ENCODE measurements at places on chromosomes 13 and 19.

GRCh38 chr19:50837300-50837699 lies 3.9 kb upstream of the KLK15 start:
- DNase-seq, result no peak

DNA sequence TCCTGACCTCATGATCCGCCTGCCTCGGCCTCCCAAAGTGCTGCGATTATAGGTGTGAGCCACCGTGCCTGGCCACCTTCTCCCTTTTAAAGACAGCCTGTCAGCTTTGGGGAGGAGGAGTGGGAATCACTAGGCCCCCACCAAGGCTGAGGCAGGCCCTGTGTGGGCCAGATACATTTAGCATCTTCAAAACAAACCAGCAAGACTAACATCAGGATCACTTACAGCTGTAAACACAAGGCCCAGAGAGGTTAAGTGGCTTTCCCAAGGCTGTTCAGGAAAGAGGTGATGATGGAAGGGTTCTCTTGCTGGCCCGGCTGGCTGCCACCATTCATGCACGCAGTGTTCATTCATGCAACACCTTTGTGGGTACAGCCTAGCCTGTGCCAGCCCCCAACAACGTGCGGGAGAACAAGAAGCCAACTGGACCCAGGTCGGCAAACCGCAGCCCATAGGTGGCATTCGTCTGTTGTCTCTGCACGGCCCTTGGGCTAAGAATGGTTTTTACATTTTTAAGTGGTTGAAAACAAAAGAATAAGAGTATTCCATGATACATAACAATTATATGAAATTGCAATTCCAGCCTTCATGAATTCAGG lies 23.0 kb downstream of the IER2 start:
- DNase-seq, result no peak

DNA sequence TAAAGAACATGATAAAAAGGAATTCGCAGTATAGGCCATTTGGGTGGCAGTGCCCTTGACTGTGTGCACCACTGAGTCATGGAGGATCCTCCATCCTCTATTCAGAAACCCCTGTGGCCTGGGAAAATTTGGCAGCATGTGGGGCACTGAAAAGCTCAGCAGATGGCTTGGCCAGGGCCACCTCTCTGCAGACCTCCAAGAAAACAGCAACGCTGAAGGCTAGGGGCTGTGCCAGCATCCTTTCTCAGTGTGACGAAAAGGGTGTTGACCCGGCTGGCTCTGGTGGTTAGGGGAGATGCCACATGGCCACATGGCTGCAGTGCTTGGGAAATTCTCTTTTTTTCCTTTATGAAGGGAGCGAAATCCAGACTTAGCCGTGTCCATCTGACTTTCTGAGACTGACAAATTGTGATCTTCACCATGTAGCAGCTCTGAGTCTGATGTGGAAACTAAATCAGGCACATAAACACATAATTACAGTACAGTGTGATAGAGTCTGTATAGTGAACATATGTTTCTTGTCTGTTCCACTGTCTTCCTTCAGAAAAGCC lies 178.0 kb downstream of the KCTD12 start:
- no peak for DNase-seq

- no peak for DNase-seq
Observed at GRCh38 chr19:35044317-35045117, 3.0 kb downstream of the HPN start.

GRCh38 chr13:37966266-37966665 lies 96.7 kb upstream of the TRPC4 start:
- no peak for DNase-seq

DNA sequence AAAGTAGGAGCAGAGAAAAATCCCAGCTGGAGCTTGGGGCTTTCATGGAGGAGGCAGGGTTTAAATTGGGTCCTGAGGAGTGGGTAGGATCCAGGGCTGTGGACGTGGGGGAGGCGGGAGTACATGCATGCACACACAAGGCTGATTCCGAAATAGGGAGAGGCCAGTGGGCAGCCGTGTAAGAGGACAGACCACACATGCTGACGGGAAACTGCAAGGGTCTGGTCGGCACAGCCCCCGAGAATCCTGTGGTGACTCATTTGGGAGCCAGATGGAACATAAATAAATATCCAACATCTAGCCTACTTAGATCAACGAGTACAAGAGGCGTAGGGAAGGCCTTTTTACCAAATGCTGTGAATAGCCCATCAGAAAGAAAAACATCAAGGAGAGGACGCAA lies 216.3 kb upstream of the ZNF507 start:
- DNase-seq, result no peak

- no peak for DNase-seq
Observed at GRCh38 chr19:18476507-18477041, 38.6 kb upstream of the ISYNA1 start.

- DNase-seq, result no peak
Observed at GRCh38 chr19:13762635-13763235, 1.6 kb upstream of the MRI1 start.

DNA sequence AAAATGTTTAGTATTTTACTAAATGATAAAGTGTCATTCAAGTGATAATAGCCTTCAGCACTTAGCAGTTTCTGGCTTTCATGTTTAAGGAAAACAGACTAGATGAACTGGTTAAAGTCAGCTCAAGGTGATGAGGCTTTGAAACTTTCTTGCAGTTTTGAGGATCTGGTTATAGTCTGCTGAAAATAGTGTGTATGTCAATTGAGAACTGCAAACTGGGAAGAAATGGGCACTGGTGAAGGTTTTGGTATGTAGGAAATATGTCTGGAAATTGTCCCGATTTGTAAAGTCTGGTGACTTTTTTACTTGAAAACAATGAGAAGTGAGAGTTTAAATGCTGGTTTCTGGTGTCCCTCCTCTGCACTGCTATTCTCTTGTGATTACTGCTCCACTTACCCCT lies 36.8 kb upstream of the SOX21 start:
- no peak for DNase-seq

DNA sequence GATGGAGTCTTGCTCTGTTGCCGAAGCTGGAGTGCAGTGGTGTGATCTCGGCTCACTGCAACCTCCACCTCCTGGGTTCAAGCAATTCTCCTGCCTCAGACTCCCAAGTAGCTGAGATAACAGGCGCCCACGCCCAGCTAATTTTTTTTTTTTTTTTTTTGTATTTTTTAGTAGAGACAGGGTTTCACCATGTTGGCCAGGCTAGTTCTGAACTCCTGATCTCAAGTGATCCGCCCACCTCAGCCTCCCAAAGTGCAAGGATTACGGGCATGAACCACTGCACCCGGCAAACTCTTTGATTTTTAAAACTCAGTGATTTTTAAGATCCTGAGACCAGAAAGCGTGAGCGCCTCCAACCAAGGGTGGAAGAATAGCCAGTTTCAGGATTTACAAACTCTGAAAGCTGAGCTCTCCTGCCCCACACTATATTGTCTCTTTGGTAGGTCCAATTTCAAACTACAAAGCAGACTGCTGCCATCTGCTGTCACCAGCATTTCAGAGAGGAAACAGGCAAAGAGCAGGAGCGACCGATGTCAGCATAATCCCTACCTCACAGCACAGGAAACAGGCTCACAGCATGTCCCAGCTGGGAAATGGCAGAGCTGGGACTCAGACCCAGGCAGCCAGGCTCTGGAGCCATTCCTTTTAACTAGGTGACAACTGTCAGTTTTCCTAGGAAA lies 9.2 kb downstream of the NOSIP start:
- no peak for DNase-seq

- DNase-seq, result no peak
Observed at GRCh38 chr19:39506944-39507714, 7.8 kb upstream of the SELENOV start.

DNA sequence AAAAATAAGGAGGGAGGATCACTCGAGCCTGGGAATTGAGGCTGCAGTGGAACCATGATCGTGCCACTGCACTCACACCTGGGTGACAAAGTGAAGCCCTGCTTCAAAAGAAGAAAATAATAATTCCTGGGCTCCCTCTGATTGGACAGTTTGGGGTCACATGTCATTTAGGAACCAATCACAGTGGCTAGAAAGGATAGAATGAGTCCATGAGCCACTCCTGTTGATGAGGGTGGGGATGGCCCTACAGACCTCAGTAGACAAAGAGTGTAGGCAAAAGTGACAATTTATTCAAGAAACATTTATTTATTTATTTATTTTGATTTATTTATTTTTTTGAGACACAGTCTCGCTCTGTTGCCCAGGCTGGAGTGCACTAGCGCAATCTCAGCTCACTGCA lies 26.8 kb upstream of the ADGRE5 start:
- DNase-seq, result no peak

DNA sequence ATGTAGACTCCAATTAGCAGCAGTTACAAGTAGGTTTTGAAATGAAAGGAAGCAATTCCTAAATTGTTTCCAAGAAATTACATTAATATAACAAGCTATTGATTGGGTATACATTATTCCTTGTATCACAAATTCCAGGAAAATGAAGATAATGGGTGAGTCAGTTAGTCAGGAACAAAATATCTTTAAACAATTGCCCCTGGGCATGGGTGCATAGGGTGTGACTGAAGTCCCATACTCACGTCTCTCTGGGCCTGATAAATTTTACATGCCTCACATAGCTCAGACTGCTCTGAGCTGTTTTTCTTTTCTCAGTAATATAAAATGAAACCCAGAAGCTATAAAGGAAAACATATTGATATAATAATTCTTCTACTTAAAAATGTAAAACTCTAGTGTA lies 87.8 kb downstream of the FNDC3A start:
- no peak for DNase-seq

GRCh38 chr13:81442904-81443303 lies 1102.0 kb upstream of the SPRY2 start:
- no peak for DNase-seq

GRCh38 chr19:29383696-29384095 lies 142.1 kb upstream of the VSTM2B start:
- no peak for DNase-seq

DNA sequence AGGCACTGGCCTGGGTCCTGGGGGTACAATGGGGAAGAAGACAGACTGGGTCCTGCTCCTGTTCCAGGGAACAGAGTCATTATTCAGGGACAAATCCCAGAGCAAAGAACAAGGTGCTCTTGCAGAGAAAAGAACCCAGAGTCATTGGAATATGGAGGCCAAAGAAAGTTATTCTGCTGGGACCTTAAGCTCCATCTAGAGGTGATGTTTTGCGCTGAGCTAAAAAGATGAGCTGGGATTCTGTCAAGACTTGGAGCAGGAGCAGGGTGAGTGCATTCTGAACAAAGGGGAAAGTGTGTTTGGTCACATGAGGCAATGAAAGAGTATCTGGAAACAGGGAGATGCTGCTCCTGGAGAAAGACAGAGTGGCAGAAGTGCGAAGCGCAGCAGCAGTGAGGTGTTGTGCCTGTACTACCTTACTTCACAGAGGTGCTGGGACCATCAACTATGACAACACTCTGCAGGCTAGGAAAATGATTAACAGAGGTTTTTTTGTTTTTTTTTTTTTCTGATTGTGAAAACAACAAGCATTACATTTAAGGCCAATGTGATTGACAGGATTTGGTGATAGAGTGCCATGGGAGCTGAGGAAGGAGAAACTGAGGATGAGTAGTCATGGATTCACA lies 95.3 kb upstream of the TNFSF11 start:
- DNase-seq, result no peak

DNA sequence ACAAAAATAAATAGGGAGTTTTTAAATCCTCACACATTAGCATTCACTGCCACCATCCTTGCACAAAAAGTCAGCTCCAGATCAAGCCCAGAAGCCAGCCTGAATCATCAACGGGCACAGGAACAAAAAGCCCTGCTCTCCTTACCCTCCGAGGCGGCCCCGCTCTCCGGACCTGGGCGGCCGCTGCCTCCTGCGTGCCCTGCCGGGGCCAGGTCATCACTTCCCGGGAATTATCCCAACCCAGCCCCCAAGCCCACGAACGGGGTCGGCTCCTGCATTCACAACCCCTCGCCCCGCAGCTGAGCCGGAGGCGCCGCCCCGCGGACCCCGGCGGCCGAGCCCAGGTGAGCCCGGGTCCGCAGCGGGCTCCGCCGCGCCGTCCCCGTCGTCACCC lies 754 bp downstream of the DNAJB1 start:
- DNase-seq, result no peak

GRCh38 chr19:10079031-10079453 lies 7.1 kb upstream of the SHFL start:
- no peak for DNase-seq

DNA sequence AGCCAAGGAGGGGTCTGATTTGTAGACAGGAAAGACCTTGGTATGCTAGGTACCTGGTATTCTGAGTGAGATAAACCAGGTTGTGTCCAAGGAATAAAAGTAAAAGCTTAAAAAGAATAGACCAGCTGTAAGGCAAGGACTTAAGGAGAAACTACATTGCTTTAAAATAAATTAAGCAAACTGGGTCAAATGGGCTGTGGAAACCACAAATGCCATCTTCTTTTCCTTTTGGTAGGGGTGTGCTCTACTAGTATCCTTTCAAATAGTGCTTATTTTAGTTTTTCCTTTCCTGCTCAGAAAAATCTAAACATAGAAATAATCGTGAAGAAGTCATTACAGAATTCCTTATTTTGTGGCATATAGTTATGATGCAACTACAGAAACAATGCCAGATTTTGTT lies 138.6 kb upstream of the KLF12 start:
- DNase-seq, result no peak

DNA sequence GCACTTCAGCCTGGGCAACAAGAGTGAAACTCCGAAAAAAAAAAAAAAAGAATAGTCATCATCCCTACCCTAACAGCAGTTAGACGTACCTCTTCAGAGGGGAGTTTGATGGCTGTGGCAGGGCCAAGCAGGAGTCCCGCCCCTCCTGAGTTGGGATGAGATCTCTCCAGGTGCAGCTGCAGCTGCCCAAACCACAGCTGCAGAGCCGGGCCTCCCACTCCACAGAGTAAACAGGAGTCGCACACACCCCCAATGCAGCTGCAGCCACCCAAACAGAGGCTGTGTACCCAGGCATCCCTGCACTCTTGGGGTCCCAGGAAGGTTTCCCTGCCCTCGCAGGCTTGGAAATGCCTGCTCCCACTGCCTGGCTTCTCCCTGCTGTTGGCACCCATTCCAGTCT lies 17.4 kb upstream of the MLLT1 start:
- no peak for DNase-seq

GRCh38 chr19:49057636-49058234 lies at the start of gene CGB7:
Gene CGB7, minus strand, starts transcription at chr19:49057749. Its CDS starts 2,374 bp downstream, at chr19:49055375.
- no peak for DNase-seq

DNA sequence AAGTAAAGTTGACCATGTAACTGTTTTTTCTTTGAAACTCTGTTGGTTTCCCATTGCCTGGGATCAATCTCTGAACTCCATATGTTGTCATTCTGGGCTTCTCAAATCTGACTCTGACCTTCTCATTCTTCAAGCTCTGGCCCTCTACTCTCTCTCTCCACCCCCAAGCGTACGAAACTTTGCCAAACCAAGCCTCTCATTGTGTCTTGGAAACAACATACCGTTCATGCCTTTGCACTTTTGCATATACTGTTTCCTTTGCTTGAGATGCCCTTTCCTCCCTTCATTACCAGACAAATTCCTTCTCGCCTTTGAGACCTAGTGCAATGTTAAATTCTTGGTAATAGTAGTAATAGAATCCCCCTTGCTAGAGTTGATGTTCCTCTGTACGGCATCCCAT lies 113.7 kb downstream of the OLFM4 start:
- no peak for DNase-seq
